Adrenal gland (tissue), 19 donors: ENCODE measurements at places on chromosomes 2 and 18.

DNA sequence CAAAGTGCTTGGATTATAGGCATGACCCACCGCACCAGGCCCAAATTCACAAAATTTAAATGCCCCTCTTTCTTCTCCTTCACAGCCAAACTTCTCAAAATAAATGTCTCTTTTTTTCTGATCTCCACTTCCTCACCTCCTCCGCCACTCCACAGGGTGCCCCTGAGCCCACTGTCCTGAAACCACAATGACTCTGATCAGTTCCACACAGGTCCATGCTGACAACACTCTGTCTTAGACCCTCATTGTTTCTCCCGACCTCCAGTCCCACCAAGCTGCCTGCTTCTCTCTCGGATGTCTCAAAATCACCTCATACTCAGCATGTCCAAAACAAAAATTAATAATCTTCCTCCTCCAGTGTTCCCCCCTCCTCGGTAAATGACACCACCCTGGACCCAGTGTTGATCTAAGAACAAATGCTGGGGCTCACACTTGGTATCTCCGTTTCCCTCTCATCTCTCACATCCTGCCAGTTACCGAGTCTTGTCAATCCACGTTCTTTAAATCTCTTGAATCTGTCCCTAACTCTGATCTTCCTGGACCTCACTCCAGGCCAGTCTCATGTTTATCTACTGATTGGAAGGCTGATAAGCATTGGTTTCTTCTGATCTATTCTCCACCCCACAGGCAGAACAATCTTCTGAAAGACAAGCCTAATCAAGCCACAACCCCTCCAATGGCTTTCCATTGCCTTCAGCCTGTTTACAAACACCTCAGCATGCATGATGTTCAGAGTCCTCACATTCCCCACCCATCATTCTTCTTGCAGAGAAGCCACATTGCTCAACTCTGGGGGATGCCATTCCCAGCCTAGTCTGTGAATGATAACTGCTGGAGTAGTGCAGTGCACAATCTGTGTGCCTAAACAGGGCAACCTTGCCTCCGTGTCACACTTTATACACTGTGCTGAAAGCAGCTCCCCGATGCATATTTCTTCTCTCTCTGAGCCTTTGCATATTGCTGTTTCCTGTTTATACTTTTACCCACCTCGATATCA lies 12.4 kb upstream of the ANKRD44 start:
- no peak for DNase-seq

DNA sequence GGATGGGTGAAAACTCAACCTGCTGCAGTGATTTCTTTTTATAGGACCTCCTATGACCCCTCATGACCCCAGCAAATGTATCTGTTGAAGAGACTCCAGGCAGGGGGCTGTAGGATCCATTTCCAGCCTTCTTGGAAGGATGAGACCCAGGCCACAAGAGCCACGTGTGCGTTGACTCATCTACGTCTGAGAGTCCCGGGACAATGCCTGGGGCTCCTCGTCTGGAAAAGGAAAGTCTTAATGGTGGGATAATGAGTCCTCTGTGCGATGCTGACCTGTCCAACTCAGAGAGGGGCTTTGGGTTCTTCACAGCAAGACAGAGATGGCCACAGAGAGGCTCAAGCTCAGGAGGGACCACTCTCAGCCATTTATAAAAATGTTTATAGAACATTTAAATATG lies 80.8 kb downstream of the SMIM21 start:
- no peak for DNase-seq

GRCh38 chr2:207996848-207997247 lies 28.5 kb downstream of the PLEKHM3 start:
- DNase-seq, result no peak

DNA sequence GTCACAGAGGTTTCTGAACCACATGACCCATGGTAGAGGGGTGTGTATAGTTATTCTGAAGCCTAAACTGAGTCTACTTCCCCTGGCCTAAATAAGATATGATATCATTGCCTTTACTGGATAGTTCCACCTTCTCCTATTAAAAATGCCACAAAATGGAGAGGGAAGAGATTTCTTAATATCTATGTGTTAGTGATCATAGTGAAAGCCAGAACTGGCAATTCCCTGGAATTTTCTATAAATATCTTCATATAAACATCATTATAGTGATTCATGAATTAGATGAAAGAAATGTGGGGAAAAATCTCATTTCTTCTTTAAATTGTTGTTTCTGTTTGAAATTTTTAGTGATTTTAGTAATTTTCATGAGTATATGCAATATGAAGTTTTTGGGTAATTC lies 45.8 kb downstream of the TSHZ1 start:
- no peak for DNase-seq

DNA sequence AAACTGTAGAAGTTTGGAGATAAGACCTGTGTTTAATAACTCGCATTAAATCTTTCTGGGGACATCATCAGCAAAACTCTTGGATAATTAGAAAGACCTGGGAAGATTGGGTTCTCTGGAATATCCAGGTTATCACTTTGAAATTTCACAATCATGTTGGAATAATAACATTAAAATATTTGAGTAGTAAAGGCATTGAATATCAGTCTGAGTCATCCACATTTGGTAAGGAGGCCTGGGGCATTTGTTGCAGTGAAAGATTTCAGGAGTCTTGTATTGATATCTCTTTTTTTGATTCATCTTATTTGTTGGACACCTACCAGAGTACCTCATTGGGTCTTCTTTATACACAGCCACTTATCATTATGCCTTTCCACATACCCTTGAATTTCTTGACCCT lies 95.9 kb downstream of the EPB41L5 start:
- no peak for DNase-seq

DNA sequence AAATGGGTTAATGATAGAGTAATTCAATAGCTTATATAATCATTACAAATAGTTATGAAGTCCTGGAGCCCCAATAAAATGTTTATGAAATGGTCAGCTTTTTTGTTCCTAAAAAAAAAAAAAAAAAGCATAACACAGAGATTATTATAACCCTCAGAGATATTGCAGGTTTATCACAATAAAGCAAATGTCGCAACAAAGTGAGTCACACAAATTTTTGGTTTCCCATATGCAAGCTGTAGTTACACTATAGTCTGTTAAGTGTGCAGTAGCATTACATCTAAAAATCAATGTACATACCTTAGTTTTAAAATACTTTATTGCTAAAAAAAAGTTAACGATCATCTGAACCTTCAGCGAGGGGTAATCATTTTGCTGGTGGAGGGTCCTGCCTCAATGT lies 20.0 kb downstream of the WDFY1 start:
- DNase-seq, result no peak

DNA sequence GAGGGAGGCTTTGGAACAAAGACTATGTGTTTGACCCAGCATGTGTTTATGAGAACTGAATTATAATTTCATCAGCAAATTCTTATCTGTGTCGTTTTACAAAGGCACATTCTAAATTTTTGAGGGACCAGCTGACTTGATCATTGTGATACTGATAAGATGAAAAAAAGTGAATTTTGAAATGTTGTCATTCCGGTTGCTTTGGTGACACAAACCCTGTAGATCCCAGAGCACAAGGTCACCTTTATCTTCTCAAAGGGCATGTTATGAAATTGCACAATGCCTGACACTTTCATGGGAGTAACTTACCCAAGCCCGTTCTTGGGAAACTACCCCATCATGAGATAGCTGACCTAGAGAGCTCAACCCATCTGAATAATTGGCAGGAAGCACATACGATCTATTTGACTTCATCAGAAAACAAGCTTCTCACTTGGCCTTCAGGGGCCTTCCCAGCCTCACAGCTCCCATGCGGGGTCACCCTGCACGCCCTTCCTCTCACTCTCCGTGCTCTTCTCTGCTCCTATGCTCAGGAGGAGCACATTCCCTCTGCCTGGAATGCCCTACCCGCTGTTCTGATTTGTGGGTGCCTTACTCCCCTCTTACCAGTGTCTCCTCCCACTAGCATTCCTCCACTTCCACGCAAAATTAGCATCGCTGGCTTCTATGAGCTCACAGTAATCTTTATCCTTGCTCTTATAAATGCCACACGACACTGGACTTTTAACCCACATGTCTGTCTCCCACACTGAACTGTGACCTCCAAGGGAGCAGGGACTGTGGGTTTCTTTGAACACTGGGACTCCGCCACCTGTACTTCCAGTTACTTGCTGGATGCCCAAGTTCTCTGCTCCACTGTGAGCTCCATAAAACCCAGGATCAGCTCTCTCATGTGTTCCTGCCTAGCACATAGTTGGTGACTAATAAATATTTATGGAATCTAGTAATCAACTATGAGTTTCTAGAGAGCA lies 555.8 kb upstream of the ID2 start:
- DNase-seq, result peak; percentile 76

DNA sequence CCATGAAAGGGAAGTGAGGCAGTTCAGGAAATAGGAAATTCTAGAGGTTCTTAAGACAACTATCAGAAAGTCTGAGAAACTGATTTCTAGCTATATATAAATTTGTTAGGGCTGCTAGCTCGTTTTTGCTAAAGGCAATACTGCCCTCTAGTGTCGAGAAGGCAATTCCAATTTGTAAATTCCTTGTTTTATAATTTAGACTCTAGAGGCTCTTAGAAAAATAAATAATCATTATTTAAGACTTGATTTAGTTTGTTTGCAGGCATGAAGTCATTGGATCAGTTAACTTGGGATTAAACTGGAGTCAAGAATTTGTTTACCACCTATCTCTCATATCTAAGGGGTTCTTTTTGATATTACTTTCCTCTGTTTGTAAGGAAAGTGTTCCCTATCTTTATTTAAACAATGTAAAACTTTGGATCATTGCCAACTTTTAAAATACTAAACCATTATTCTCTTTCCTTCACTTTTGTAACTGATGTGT lies 66.2 kb downstream of the ACVR2A start:
- peak; percentile 37 for DNase-seq

DNA sequence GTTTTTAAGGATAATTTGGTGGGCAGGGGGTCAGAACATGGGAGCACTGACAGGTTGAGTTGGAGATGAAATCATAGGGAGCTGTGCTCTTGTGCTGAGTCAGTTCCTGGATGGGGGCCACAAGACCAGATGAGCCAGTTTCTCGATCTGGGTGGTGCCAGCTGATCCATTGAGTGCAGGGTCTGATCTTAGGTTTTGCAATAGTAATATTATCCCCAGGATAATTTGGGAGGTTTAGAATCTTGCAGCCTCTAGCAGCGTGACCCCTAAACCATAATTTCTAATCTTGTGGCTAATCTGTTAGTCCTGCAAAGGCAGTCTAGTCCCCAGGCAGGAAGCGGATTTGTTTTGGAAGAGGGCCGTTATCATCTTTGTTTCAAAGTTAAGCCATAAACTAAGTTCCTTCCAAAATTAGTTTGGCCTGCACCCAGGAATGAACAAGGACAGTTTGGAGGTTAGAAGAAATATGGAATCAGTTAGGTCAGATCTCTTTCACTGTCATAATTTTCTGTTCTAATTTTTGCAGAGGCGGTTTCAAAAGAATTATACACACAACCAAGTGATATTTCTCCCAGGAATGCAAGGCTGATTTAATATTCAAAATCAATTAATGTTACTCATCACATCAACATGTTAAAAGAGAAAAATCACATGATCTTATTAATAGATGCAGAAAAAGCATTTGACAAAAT lies 23.0 kb downstream of the DBI start:
- DNase-seq, result peak; percentile 83

DNA sequence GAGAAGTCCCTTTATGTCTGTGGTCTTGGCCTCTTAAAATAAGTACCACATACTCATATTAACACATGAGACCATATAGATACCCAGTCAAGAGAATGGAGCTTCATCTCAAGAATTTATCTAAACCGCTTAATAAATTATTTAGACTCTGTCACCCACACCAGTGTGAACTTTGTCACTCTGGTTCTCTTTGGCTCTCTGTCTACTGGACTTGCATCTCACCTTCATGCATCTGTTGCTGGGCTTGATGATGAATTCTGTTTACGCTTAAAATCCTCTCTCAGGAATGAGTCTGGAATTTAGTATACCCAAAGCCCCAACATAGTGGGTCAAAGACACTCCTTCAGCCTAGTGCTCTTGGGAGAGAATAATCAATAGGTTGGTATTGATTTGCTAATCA lies 73.9 kb downstream of the SETBP1 start:
- no peak for DNase-seq

- no peak for DNase-seq
Observed at GRCh38 chr2:164803776-164804466, 37.7 kb downstream of the COBLL1 start.

DNA sequence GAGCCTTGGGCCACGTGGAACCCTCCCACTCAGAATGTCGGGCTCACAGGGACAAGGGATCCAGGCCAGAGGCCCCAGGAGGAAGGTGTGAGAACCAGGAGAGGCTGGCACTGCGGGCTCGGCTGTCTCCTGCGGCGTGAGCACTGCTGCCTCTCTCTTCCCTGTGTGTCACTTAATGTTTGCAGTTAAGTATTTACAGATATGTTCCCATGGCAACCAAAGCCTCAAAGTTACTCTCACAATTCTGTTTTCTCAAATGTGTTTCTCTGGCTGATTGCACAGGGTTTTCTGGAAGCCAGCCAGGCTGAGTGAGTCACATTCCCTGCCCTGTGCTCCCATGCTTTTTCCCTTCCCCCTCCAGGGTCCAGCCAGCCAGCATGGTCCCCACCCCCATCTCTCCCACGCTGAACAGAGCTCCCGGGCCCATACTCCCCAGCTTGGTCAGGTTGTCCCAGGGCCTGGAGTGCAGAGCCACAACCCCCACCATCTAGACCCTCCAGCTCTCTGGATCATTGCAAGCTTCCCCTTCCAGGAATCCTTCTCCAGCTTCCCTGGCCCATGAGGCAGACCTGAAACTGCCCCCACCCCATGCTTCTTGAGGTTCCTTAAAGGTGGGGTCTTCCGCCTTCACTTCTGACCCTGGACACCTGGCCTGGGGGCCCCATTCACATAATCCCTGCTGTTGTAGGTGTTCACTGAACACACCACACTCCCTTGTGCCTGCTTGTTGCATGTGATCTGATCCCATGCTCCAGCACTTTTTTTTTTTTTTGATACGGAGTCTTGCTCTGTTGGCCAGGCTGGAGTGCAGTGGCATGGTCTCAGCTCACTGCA lies 265.9 kb downstream of the CELF4 start:
- peak; percentile 84 for DNase-seq

GRCh38 chr2:166766220-166766619 lies 122.1 kb upstream of the XIRP2 start:
- no peak for DNase-seq

DNA sequence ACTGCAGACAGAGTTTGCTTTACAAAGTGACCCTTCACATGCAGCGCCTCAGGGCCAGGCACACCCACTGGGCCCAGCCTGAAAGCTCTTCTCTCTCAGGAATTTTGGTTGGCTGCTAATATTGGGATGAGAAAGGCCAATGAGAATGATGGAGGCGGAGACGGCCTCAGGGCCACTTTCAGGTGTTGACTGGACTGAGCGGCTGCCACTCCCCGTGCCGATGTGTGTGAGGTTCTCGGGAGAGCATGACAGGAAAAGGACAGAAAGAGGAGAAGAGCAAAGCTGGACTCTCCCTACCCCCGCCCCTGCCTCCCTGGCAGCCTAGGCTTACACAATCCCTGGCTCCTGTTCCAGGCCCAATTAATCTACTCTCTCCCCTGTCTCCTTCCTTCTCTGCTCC lies 155.7 kb downstream of the CELF4 start:
- no peak for DNase-seq
